ENCODE measurements at places on chromosomes 3 and 15.
A peak's percentile ranks its signal among the peaks of the same experiment; 100 is the strongest.

GRCh38 chr3:186109897-186110803, 1.3 kb upstream of the ETV5 start:
- peak; percentile 47 for DNase-seq

- no peak for DNase-seq
These were observed 156.7 kb upstream of the TLE3 start for GRCh38 chr15:70254311-70254869.

- DNase-seq = no peak
These were observed 18.3 kb upstream of the TMEM158 start for GRCh38 chr3:45244356-45244755.

- peak; percentile 90 for DNase-seq
These were observed 19.8 kb upstream of the NUDT16 start for GRCh38 chr3:131361464-131362421.

DNA sequence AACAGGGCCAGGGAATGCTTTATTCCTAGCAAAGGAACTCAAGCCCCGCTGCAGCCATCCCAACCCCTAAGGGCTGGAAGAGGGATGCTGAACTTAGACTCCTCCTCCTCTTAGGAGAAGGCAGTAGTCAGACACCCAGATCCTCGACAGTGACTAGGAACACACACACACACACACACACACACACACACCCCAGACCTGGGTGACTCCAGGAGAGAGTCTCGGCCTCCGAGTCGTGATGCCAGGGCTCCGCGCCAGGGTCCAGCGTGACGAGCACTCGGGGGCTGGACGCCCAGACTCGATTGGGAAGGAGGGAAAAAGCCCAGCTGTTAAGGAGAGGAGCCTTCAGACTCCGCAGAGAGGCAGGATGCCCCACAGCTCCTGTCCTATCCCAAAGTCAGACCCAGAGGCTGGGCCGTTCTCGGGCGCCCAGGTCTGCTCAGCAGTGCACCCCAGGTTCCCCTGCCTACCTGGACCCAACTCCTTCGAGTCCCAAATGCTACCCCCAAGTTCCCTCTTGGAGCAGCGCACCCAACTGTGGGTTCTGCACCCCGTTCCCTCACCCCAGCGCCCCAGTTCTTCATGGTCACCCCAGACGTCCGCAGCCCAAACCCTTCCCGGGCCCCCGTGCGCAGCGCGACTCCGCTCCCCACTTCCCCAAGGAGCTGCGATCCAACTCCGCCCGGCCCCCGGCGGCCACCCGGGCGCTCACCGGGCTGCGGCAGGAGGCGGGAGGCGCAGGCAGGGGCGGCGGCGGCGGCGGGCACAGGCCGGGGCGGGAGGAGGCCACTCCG, 421 bp downstream of the BMF start:
- DNase-seq = peak; percentile 84

DNA sequence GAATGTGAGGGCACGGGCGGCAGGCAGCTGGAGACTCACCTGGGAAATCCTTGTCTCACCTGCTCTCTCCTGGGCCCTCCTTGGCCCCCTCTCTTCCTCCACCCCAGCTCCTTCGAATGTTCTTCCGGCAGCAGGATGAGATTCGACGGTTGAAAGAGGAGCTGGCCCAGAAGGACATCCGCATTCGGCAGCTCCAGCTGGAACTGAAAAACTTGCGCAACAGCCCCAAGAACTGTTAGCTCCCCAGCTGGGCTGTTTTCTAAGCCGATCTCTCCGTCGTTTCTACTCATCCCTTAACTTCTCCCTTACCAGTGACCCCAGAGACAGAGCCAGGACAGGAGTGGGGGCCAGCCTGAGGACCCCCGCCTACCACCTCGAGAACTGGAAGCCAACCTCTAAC, 95.0 kb downstream of the ANP32A start:
- DNase-seq = peak; percentile 68

GRCh38 chr15:31046759-31047359, 54.7 kb downstream of the TRPM1 start:
- DNase-seq = peak; percentile 68

DNA sequence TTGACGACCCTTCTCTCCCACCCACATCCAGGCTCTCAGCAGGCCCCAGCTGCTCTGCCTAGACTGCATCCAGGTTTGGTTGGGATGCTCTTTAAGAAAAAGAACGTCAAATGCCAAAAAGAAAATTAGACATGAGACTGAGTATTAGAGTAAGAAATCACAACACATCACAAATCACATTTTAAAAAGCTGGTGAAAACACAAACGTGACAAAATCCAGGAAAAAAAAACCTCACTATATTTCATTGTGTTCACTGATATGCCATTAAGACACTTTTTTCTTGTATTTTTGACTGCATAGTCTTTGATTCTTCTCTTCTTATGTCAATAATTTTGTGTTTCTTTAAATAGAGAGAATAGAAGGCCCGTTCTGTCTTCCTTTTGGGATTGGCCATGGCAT, 243.7 kb downstream of the TLE3 start:
- DNase-seq = no peak

DNA sequence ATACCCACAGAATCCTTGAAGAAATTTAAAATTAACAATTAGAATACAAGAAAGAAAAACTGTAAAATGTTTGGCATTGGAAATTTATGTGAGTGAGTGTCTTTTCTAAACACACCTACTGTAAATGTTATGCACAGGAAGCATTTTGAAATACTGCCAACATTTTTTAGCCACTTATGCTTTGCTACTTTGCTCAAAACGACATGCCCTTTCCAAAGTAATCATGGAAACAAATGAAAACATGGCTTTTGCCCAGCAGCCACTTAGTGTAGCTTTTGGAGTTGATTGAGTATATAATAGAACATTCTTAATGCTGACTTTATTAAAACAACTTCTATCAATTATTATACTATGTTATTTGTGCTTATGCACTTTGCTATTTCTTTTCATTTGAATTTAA, 823.0 kb downstream of the CADM2 start:
- no peak for DNase-seq

GRCh38 chr15:98530570-98530969, 117.8 kb upstream of the IGF1R start:
- no peak for DNase-seq

DNA sequence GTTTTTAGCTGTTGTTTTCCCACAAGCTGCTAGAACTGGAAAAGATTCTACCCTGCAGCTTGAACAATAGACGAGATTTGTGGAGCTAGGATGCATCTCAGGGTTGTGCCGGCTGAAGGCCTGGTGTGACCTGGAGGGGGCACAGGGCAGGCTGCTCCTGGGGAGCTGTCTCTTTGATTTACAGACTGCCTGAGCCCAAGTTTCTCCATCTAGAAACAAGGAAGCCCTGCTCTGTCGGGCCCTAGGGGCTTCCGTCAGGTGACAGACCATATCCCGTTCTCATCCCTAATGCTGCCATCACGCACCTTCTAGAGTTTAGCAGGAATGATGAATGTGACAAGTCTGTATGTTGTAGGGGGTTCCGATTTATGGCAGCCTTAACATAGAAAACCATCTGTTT, 7.9 kb upstream of the CPNE9 start:
- no peak for DNase-seq

GRCh38 chr3:19248767-19249166, 100.5 kb downstream of the KCNH8 start:
- no peak for DNase-seq

DNA sequence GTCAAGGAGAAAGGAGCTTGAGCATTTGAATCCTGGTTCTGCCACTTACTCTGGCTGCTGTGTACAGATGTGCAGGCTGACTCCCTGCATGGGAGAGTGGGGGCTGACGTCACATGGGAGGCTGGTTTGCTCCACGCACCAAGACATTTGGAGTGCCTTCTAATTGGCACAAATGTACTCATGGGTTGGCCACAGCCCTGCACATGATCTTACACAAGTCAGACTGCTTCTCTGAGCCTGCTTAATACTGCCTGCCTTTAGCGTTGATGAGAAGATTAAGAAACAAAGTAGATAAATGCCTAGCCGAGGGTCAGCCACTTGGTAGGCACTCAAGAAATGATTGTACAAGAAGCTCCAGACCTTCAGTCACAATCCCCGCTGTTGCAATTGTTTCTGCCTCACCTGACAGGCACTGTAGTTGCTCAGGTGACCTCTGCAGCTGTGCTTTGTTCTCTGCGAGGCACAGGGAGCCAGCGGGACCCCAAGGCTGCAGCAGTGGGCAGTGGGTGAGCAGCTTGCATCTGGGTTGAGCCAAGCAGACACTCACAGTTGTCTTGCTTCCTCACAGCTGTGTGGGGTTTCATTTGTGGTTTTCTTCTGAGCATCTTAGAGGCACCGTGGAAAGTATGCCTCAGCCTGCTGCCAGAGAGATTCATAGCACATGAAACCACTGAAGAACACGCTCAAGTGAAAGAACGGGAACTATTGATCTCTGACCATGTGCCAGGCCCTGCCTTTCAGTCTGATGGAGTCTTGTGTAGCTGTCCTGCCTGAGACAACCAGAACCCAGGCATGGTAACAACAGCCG, 33.1 kb downstream of the GRK7 start:
- peak; percentile 77 for DNase-seq

GRCh38 chr3:159593927-159594605, 394.6 kb upstream of the IL12A start:
- DNase-seq = no peak

DNA sequence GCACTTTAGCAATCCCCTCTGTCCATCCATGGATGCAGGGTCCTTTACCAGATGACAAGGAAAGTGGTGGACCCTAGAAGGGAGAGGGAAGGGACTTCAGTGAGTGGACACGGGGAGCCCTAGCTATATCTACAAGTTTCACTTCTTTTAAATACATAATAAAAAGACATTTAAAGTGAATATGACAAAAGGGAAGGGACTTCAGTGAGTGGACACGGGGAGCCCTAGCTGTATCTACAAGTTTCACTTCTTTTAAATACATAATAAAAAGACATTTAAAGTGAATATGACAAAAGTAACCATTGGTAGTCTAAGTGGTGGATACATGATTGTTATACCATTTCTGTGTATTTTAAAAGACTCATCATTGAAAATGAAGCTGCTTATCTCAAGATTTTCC, 81.9 kb upstream of the HES1 start:
- DNase-seq = no peak

DNA sequence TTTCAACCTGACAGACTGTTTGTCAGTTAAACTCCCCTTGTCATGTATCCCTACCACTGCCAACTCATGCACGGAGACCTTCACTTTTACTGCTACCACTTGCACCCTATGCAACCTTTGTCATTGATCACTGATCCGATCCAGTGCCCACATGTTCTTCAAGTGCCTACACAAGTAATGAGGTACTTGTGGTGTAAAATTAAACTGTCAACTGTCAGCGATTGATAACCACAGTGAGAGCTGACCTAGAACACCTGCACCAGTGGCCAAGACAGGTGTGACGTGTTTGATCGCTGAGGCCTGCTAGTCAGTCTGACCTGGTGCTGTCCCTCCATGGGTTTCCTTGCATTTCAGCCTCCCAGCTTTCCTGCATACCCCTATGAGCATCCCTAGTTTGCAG, 55.6 kb downstream of the MECOM start:
- DNase-seq = no peak

GRCh38 chr3:71681224-71681668, 44.0 kb downstream of the EIF4E3 start:
- peak; percentile 64 for DNase-seq

GRCh38 chr15:81270781-81271491, 53.0 kb downstream of the STARD5 start:
- no peak for DNase-seq
